Anterior cingulate cortex (tissue), 58 donors: ENCODE measurements at places on chromosomes 5 and 9.

- no peak for DNase-seq
Measured at GRCh38 chr5:170691657-170692056, 91.9 kb upstream of the GABRP start.

DNA sequence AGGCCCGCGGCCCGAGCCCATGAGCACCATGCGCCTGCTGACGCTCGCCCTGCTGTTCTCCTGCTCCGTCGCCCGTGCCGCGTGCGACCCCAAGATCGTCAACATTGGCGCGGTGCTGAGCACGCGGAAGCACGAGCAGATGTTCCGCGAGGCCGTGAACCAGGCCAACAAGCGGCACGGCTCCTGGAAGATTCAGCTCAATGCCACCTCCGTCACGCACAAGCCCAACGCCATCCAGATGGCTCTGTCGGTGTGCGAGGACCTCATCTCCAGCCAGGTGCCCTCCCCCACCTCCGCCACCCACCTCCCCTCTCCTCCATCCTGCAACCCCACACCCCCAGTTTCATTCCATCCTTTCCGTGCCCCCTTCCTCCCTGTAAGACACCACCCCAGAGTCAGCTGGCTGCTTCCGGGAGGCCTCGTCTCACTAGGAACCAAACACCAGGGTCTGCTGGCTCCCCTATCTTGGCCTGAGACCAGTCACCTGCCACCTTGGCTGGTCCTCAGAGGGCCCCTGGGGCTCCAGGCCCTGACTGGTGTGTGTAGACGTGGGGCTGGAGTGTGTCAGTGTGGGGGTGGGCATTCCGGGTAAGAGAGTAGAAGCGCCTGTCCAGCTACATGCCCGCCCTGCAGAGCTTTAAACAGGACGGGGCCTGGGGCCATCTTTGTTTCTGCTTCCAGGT, 655 bp downstream of the GRIN1 start:
- DNase-seq, result no peak

DNA sequence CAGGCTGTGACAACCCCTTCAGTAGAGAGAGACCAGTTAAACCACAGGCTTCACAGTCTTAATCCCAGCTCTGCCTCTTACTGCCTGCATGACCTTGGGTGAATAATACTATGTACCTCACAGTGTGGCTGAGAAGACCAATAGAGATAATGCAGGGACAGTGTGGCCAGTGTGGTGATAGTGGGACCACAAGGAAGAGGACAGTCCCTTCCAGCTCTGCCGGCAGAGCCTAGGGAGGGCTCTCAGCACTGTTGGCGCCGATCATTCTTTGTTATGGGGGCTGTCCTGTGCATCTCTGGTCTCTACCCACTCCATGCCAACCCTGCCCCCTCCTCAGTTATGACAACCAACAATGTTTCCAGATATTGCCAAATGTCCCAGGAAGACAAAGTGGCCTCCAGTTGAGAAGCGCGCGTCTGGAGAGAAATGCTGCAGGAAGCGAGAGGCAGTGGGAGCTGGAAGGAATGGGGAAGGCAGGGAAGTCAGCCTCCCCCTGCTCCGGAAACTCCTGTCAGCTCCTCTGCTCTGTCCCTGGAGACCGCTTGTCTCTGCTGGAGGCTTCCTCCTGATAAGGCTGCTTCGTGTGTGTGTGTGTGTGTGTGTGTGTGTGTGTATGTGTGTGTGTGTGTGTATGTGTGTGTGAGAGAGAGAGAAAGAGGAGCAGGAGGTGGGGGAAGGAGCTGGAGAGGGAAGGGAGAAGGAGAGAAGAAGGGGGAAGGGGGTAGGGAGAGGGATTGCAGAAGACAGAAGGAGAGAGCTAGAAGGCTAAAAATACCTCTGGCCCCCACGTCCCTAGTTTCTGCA, 31.8 kb upstream of the FABP6 start:
- no peak for DNase-seq

DNA sequence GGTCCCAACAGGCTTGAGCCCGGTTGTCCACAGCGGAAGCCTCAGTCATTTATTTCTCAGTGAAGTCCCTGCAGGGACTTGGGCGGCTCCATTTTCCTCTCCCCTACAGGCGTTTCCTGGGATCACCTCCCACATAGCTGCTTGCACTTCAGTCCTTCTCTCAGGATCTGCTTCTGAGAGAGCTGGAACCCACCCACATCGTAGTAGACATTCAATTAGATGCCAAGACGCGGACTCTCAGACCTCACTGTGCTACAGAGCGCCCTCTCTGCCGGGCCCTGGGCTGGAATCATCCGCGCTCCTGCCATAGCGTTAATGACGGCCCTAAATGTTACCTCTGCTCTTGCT, 54.0 kb upstream of the ROR2 start:
- no peak for DNase-seq

GRCh38 chr5:137737349-137738131, 1.7 kb upstream of the KLHL3 start:
- no peak for DNase-seq

GRCh38 chr5:66658516-66658915, 62.3 kb downstream of the MAST4 start:
- DNase-seq, result no peak

DNA sequence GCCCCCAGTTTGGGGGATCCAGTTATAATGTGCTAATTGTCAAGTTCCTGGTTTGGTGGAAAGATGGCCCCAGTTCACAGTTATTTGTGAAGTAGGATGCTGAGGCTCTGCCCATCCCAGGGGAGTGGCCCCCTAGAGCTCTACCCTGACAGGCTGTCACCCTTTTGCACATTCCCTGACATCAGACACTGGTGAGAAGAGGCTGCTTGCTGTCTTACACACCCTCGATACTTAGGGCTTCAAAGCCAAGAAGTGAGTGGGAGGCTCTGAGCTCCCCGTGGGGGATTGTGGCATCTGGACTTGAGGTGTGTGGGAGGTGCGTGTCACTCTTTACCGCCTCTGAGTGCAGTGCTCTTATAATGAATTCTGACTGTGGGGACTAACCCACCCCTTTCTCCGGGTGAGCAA, 168.5 kb downstream of the DOCK2 start:
- no peak for DNase-seq

DNA sequence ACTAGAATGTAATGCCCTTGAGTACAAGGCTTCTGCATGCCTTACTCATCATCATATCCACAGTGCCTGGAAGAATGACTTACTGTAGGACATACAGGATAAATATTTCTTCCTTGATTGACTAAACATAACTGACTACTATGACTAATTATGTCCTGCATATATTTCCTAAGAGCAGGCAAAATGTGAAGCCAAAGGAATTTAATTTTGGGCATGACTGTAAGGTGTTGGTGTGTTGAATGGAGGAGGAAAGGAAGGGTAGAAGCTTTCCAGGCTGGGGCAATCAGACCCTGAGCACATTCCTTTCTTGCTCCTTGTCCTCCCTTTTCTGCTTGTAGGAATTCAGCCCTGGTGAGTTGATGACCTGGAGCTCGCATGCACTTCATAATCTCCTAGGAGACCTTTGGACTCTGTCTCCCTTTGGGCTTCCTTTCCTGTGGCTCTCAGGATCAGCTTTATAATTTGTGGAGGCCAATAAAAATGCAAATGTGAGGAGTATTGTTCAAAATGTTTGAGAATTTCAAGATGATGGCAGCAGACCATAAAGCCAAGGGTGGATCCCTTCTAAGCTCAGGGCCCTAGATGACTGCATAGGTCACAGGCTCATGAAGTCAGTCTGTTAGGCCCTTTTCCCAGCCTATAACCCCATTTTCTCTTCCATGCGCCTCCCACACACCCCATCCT, 174.0 kb downstream of the HMHB1 start:
- DNase-seq, result no peak

GRCh38 chr9:96852676-96853075, 1.6 kb downstream of the ZNF782 start:
- DNase-seq, result no peak

GRCh38 chr9:115604831-115605483, 487.0 kb upstream of the TNC start:
- DNase-seq, result no peak

DNA sequence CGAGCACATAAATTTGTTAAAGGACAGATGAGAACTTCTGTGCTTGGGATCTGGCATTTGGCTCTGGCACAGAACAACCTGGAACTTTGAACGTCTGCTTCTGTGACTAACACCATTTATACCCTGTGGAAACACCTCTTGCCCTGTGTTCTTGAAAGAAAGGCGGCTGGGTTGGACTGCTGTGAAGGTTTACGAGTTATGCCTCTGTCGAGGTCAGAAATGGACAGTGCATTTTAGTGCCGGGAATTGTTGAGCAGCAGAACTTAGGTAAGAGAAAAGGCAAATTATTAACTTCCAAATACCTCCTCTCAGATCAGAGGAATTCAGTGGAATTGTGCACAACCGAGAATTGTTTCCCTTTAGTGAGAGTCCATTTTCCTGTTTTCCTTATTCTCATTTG, 14.1 kb upstream of the INIP start:
- no peak for DNase-seq

DNA sequence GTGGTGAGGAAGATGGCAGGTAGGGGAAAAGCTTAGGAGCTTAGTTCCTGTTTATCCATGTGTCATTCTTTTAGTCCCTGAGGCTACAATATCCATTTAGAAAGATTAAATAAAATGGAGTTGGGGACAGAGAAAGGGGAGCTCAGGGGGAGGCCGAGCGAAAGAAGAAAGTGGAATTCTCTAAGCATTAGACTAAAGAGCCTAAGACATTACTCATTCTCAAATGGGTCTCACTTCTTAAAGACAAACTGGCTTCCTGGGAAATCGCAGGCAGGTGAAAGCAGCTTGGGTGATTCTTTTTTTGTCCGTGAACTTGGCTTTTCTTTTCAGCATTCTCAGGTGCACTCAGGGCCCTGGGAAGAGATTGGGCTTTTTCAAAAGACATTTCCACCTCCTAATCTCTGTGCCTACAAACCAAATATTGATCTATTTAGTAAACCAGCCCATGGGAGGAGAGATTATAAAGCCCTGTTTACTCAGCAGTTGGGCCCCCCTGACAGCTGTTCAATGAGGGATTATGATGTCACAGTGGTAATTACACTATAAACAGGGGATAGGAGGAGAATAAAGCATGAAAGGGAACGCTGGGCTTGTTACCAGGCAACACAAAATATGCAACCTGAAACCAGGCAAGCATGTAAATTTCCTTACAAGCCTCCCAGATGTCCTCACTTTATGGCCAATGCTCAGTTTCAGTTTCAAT, 584.0 kb downstream of the ACTL7B start:
- DNase-seq, result no peak

DNA sequence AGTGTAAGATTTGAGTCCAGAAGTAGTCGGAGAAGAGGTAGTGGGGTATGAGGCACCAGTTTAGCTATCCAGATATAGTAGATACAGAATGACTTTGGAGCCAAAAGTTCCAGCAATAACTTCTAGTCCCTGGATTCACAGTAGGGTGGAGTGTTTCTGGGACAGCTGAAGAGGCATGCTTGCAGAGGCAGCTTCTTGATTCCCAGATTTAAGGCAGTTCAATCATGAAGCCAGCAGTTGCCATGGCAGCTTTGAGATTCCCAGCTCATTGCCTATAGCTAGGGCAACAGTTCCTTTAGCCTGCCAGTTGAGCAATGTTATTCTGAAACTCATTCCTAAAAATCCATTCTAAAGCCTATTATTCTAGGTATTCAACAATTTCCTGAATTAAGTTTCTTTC, 79.2 kb downstream of the LIX1 start:
- no peak for DNase-seq

DNA sequence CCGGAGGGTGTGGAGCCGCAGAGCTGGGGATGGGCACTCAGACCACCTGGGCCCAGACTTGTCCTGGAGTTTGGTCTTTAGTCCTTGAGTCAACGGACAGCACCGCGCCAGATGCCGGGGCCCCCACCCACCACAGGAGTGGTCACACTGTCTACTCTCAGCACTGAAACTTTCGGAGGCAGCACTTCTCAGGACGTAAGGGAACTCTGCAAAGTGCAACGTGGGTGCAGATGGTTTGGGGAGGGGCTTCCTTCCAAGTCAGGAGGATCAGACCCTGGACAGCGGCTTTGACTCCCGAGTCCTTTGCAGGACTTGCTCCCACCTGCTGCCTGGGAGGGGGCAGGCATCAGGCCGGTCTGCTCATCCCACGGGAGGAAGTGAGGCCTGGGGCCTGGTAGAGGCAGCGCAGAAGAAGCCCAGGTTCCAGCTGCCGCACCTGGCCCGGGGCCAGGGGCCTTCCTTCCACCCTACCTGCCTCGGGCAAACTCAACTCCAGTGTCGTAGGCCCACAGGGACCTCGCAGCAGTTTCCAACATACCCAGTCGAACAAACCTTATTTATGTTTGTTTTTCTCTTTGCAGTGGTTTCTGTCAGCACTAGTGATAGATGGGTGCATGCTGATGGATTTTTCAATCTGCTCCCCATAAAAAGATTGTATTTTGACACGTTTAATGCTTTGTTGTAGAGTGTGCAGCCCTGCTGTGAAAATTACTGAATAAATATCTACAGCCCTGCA, 149.8 kb upstream of the PPP1R26 start:
- DNase-seq, result no peak

DNA sequence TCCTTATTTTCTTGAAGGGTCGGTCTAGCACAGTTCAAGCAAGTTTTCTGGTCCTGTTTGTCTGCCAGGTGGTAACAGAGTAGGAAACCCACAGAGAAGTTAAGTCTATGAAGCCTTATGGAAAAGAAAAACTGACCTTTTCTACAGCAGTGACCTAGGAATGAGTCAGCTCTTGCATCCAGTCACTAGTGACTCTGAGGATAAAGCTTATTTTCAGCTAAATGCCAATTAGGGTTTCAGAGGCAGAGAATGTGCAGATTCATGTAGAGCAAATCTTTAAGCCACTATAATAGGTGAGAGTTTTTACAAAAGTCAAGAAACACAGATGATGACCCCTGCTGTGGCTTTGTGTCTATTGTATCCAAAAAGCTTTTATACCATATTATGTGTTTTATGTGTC, 100.7 kb downstream of the CWC27 start:
- DNase-seq, result no peak

DNA sequence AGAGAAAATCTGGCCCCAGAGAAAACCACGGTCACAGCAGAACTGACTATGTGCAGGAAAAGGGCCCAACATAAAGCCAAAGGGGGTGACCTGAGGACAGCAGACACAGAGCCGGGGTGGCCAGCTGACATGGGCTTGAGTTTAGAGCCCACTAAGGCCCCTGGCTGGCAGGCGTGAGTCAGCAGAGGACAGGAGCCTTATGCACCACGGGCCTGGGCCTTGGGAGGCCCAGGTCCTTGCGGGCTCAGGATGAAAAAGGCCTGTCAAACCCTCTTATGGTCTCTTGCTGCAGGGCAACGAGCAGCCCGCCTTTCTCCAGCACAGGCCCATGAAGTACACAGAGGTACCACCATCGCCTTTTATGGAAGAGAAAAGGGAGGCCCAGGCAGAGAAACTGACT, 19.7 kb downstream of the STK10 start:
- DNase-seq, result no peak

DNA sequence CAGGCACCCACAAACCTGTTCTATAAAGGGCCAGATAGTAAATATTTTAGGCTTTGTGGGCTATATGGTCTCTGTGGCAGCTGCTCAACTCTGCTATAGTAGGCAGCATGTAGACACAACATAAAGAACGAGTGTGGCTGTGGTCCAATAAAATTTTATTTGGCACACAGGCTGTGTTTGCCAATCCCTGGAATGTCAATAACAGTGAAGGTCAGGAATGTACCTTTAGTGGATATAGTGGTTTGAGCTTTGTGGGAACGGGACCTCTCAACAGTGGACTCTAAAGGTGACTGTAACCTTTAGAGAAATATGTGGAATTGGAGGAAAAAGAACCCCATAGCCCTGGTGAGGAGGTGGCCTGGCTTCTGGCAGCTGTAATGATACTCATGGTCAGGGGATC, 145.2 kb downstream of the MAST4 start:
- no peak for DNase-seq

GRCh38 chr5:867300-867870, 16.6 kb upstream of the ZDHHC11 start:
- DNase-seq, result no peak
